ENCODE measurements at places on chromosomes 7 and 10. TPM values are rescaled to one million over a fixed set of nuclear protein-coding genes. Genes with fewer than 3 reads are reported as not detected.

Gene VGF
- total RNA-seq: 5.8 TPM

Gene PTER
- total RNA-seq: 33.8 TPM

Gene ZNF736
- 50.7 TPM for total RNA-seq

Gene KIF11
- 2.9 TPM for total RNA-seq

Gene SDK1
- total RNA-seq: 7.4 TPM

Gene LIPM
- not detected for total RNA-seq

Gene FANK1
- 5.0 TPM for total RNA-seq

Gene FAM221A
- 15.4 TPM for total RNA-seq

Gene CNPY1
- 0.18 TPM for total RNA-seq

Gene HMX2
- total RNA-seq: not detected

Gene PTPN20
- 15.2 TPM for total RNA-seq

Gene GSTO2
- under 0.01 TPM for total RNA-seq

Gene GHRHR
- total RNA-seq: not detected

Gene KLF14
- not detected for total RNA-seq

GRCh38 chr7:137492889-137493288, 149.4 kb upstream of the PTN start:
- no peak for DNase-seq
- no peak overlapping the region for H3K4me3 ChIP-seq
- H3K27me3 ChIP-seq: no peaks in the 10 kb centered on the region
- H3K4me1 ChIP-seq: no peaks in the 10 kb centered on the region
- H3K36me3 ChIP-seq: no peaks in the 10 kb centered on the region

- no peaks in the 10 kb centered on the region for H3K27me3 ChIP-seq
- peaks cover 31% of the 10 kb centered on the region for H3K36me3 ChIP-seq
- no peaks in the 10 kb centered on the region for H3K4me1 ChIP-seq
- H3K4me3 ChIP-seq: no peak overlapping the region
- no peak overlapping the region for H3K27ac ChIP-seq
- DNase-seq: no peak
Observed at GRCh38 chr7:16693601-16694318, 47.8 kb downstream of the BZW2 start.

- DNase-seq: no peak
- H3K4me1 ChIP-seq: no peaks in the 10 kb centered on the region
- H3K27me3 ChIP-seq: no peaks in the 10 kb centered on the region
- no peak overlapping the region for H3K4me3 ChIP-seq
Observed at GRCh38 chr7:120468611-120469010, 195.6 kb downstream of the KCND2 start.

DNA sequence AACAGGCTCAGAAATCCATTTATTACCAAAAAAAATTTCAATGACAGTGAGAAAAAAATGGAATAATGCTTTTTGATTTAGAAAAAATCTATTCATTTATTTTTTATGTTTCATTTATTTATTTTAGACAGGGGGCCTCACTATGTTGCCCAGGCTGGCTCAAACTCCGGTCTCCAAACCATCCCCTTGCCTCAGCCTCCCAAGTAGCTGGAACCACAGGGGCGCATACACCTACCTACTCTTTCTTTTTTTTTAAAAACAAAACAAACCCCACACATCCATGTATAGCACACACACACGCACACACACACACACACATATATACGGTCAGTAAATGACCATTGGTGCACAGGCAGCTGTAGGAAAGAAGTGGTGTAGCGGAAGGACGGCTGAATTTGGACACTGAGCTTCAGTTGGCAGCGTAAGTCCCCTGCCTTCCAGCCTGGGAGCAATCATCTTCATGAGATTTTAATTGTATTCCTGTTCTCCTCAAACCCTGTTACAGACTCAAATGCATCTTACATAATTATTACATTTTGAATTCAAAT, 28.8 kb downstream of the ARL4A start:
- peak overlapping the region; percentile 53 for H3K27ac ChIP-seq
- H3K4me1 ChIP-seq: peaks cover 62% of the 10 kb centered on the region
- no peak overlapping the region for H3K4me3 ChIP-seq
- peak; percentile 42 for DNase-seq
- H3K36me3 ChIP-seq: no peaks in the 10 kb centered on the region

DNA sequence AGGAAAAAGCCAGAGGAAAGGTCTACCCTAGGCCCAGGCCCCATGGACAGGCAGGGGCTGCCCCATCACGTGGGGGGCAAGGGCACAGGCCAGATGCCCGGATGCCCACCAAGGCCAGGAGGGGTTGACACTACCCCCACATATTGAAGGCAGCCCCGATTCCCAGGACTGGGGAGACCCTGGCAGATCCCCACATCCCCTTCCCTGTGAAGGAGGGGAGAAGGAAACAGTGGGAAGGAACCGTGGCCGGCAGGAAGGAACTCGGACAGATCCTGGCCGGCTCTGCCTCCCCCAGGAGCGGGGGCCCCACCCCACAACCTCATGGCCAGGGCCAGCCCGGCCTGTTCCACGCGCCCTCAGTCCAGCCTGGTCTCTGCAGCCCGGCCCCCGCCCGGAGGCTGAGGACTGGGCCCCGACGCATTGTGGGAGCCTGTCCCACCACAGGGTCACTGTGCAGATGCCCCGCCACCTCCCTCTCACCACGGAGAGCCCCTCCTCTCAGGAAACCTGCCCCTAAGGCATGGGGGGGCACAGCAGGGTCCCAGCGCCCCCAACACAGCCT, 41.3 kb downstream of the PAPOLB start:
- H3K27ac ChIP-seq: no peak overlapping the region
- no peak for DNase-seq
- H3K27me3 ChIP-seq: peaks cover 1% of the 10 kb centered on the region
- H3K4me1 ChIP-seq: no peaks in the 10 kb centered on the region
- no peaks in the 10 kb centered on the region for H3K36me3 ChIP-seq

GRCh38 chr7:28181416-28181815, 821 bp upstream of the JAZF1 start:
- no peak for DNase-seq
- no peak overlapping the region for H3K4me3 ChIP-seq
- H3K4me1 ChIP-seq: peaks cover 28% of the 10 kb centered on the region
- H3K27ac ChIP-seq: no peak overlapping the region
- H3K36me3 ChIP-seq: no peaks in the 10 kb centered on the region
- no peaks in the 10 kb centered on the region for H3K27me3 ChIP-seq

DNA sequence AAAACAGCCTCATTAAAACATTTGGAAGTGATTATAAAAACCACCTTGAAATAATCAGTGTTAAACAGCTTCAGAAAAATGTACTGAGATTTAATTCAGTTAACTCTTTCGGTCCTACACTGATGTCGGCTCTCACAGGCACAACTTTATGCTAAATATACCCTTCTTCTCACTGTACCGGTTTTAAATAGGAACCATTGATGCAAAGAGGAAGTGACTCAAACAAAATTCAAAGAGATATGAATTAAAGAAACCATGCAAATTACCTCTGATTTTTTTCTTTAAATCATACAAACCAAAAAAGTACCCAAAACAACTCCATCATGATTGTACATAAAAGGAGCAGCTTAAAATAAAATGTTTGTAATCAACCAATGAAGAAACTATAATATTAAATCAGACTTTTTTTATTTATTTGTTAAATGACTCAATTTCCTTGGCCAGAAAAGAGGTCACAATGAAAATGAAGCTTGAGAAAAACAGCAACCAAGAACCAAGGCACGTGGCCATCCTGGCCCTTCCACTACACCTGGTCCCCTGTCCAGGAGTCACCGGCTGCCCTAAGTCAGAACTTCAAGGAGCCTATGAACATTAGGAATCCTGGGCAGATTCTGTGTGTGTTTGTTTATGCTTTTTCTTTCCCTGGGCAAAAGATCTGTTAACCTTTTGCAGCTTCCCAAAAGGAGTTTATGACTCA, 73.0 kb upstream of the CABCOCO1 start:
- no peak for DNase-seq
- no peaks in the 10 kb centered on the region for H3K4me1 ChIP-seq
- H3K27ac ChIP-seq: no peak overlapping the region

DNA sequence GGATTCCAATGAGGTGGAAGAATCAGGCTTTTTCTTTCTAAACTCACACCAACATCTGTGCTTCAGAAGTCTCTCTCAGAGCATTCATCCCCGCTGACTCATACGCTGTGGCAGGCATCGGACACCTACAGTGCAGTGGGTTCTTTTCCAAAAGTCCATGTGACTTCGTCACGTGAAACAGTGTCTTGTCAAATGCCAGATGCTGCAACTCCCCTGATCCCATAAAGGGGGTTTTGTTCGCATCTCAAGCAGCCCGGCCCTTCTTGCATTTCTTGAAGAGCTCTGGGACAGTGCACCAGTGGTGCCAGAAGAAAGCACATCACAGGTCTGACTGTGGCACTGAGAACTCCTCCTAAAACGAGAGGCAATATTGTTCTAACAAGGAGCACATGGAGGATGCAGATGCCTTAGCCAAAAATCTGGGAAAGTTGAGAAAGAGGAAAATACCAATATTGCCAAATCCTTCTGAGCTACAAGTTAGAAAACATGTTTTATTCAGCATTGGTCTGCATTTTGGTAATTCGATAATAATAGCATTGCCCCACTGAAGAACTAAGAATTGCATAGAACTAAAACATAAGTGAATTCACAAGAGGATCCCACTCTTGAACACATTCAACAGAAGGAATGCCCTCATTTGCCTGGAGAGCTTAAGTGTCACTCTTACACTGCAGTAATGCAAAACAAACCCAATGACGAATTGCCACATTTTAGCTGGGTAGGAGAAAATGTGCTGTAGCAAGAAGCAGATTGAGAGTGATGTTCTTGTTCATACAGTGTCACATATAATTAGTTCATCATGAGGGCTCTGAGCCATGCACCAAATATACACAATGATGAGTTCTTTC, 204.4 kb downstream of the CXCL12 start:
- no peak for DNase-seq
- H3K4me3 ChIP-seq: no peak overlapping the region

GRCh38 chr10:3887885-3888476, 103.0 kb upstream of the KLF6 start:
- no peaks in the 10 kb centered on the region for H3K36me3 ChIP-seq
- peaks cover 20% of the 10 kb centered on the region for H3K4me1 ChIP-seq
- H3K4me3 ChIP-seq: no peak overlapping the region
- H3K27ac ChIP-seq: peak overlapping the region; percentile 83
- DNase-seq: no peak
- no peaks in the 10 kb centered on the region for H3K27me3 ChIP-seq

- no peaks in the 10 kb centered on the region for H3K4me1 ChIP-seq
- no peaks in the 10 kb centered on the region for H3K36me3 ChIP-seq
- H3K27ac ChIP-seq: no peak overlapping the region
- H3K27me3 ChIP-seq: no peaks in the 10 kb centered on the region
Observed at GRCh38 chr7:49396229-49396628, 377.2 kb upstream of the VWC2 start.

- H3K4me3 ChIP-seq: no peak overlapping the region
- no peaks in the 10 kb centered on the region for H3K27me3 ChIP-seq
- no peaks in the 10 kb centered on the region for H3K4me1 ChIP-seq
- no peaks in the 10 kb centered on the region for H3K36me3 ChIP-seq
Observed at GRCh38 chr7:34357068-34357467, 300.9 kb upstream of the NPSR1 start.

DNA sequence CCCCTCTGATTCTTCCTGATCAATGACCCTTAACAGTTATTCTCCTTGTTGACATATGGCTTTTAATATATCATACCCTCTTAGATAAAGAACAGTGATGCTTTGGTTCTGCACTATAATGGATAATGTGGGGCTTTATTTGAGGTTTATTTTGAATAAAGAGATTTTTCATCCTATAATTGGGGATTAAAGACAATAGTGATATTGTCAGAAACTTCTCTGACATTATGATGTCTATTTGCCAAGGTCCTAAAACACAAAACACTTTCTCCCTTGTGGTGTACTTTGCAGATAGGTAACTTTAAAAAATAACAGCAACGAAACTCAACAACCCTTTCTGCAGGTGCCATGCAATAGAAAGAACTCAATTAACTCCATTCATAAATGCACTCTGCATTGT, 243.6 kb upstream of the RHOBTB1 start:
- H3K27me3 ChIP-seq: no peaks in the 10 kb centered on the region
- no peaks in the 10 kb centered on the region for H3K4me1 ChIP-seq
- H3K27ac ChIP-seq: no peak overlapping the region
- no peak for DNase-seq
- no peaks in the 10 kb centered on the region for H3K36me3 ChIP-seq

DNA sequence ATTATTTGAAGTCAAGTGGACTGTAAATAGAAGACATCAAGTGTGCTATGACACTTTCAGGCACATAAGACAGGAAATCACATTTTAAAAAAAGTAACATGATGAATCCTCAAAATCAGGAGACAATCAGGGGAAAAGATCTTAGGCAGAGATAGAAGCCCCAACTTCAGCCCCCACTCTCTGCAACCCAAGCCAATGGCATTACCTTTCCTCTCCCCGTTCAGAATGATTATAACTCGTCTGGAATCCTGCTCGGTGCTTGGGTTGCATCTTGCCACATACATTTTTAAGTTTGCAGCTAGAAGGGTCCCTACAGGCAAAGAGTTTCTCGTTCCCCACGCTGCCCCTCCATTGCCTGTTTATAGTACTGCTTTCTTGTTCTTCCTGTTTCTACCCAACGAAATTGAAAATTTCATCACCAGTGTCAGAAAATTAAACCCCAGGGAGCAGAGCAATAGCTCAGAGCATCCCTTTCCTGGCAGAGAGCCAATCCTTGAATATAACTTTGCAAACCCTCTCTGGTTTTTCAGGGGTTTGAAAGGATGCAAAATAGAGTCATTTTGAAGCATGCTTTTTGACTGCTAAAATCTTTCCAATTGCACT, 260.5 kb upstream of the AOAH start:
- no peak overlapping the region for H3K4me3 ChIP-seq
- H3K36me3 ChIP-seq: no peaks in the 10 kb centered on the region
- no peaks in the 10 kb centered on the region for H3K27me3 ChIP-seq
- no peak overlapping the region for H3K27ac ChIP-seq
- H3K4me1 ChIP-seq: no peaks in the 10 kb centered on the region

- H3K36me3 ChIP-seq: peaks cover 22% of the 10 kb centered on the region
- peak overlapping the region; percentile 88 for H3K27ac ChIP-seq
- H3K4me3 ChIP-seq: no peak overlapping the region
- peak; percentile 23 for DNase-seq
Observed at GRCh38 chr10:486666-487322, 202.7 kb downstream of the DIP2C start.

- no peak for DNase-seq
- peak overlapping the region; percentile 90 for H3K27ac ChIP-seq
- peak overlapping the region; percentile 78 for H3K4me3 ChIP-seq
- H3K36me3 ChIP-seq: peaks cover 6% of the 10 kb centered on the region
- no peaks in the 10 kb centered on the region for H3K27me3 ChIP-seq
Observed at GRCh38 chr10:92239151-92239599, 51.7 kb downstream of the CPEB3 start.

DNA sequence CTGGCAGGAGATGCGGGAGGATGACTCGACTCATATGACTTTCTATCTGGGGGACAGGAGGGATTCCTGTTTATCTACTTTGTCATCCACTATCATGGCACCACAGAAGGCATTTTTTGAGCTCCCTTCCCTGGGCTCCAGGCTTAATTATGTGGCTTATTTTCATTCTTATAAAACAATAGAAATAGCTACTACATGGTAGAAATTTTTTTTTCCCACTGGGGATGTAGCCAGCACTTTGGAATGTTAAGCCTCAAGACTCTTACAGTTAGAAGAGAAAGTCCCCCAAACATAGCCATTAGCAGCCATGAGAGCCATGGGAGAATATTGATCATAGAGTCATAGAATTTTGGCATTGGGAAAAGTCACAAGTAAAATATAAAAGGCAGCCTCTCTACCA, 14.6 kb upstream of the FAM180A start:
- peaks cover 2% of the 10 kb centered on the region for H3K4me1 ChIP-seq
- H3K4me3 ChIP-seq: no peak overlapping the region
- no peaks in the 10 kb centered on the region for H3K36me3 ChIP-seq
- peaks cover 10% of the 10 kb centered on the region for H3K27me3 ChIP-seq

- no peaks in the 10 kb centered on the region for H3K27me3 ChIP-seq
- H3K27ac ChIP-seq: no peak overlapping the region
- no peaks in the 10 kb centered on the region for H3K36me3 ChIP-seq
- no peak overlapping the region for H3K4me3 ChIP-seq
Observed at GRCh38 chr10:20237586-20237985, 421.4 kb downstream of the PLXDC2 start.
